ENCODE measurements at places on chromosomes 2 and 18.
A peak's percentile ranks its signal among the peaks of the same experiment; 100 is the strongest.

DNA sequence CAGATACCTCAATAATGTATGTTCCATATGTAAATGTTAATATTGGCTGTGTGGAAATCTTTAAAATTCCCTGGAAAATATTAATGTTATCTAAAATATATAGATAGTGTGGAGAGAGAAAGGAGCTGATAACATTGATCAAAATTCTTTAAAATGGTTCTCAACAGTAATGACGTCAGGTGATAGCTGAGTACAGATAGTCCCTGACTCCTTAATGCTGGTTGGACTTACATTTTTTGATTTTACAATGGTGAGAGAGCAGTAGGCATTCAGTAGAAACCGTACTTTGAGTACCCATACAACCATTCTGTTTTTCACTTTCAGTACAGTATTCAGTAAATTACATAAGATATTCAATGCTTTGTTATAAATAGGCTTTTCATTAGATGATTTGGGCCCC lies 146.6 kb downstream of the GALNT3 start:
- DNase-seq, result no peak

GRCh38 chr2:109486711-109487535 lies 126.8 kb downstream of the SEPTIN10 start:
- no peak for DNase-seq

- DNase-seq, result no peak
These were observed 119.7 kb downstream of the RDH14 start for GRCh38 chr2:18440777-18441176.

GRCh38 chr18:42588786-42589185 lies 526.7 kb downstream of the RIT2 start:
- no peak for DNase-seq

DNA sequence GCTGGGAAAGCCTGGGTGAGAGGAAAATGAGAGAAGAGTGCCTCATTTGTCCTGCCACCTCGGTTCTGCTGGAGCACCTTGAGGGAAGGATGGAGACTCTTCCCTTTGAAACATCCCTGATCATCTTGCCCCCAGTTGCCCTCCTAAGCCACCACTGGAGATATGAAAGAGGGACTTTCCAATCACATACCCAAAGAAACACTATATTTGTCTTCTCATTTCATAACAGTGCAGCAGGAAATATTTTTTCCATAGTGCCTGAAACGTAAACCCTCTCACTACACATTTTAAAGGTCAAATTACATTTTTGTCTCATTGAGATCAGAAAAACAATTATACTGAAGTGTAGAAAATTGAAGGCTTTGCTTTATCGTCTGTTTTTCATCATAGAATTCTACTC lies 63.3 kb downstream of the KCTD18 start:
- DNase-seq, result no peak

DNA sequence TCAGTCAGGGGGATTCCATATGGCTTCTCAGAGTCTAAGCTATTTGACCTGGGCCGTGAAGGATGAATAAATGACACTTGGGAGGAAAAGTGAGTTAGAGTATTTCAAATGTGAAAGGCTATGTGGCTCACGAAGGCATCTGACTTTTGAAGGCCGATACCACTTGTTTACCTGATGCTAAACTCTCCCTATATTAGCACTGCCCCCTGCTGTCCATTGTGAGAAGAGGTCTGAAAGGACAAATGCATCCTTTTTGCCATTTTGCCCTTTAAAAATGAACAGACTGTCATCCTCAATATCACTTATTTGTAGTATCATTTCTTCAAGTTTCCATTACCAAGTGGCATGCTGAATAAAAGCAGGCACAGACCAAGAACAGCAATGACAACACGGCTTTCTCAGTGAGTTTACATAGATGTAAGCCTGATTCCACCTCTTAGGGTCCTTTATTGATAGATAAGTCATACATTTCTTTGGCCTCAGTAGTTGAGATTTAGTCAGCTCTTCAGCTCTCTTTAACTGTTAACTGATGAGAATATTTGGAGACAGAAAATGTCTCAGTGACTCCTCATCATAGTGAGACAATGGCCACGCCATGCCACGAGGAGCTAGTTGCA lies 40.1 kb downstream of the DOCK10 start:
- peak; percentile 41 for DNase-seq

GRCh38 chr2:8289111-8289510 lies 392.7 kb upstream of the ID2 start:
- no peak for DNase-seq

DNA sequence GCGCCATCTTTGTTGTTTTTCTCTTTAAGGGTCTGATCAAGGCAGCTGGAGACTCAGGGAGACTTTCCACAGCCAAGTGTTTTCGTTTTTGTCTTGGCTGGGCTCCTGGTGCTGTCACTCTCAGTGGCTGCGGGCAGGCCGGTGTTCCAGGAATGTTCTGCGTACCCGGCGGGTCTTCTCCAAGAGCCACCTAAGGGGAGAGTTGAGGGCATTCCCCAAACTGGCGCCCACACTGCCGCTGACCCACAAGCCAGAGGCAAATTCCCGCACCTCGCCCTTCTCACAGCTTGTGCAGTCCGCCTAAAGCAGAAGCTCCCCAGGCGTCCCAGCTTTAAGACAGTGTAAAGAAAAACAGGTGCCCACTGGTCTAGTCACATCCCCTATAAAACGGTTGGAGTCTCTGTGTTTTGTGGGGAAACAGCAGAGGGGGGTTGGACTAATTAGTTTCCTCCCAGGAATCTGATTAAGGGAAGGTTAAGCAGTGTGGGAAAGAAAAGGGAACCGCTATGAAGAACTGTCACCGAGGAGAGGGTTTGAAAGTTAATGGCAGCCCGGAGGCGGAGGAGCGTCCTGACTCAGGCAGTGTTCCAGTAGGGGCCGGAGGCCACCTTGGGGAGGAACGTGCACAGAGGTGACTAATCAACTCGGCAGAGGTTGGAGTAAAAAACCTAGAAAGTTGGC lies 224.5 kb downstream of the SLC4A3 start:
- no peak for DNase-seq

DNA sequence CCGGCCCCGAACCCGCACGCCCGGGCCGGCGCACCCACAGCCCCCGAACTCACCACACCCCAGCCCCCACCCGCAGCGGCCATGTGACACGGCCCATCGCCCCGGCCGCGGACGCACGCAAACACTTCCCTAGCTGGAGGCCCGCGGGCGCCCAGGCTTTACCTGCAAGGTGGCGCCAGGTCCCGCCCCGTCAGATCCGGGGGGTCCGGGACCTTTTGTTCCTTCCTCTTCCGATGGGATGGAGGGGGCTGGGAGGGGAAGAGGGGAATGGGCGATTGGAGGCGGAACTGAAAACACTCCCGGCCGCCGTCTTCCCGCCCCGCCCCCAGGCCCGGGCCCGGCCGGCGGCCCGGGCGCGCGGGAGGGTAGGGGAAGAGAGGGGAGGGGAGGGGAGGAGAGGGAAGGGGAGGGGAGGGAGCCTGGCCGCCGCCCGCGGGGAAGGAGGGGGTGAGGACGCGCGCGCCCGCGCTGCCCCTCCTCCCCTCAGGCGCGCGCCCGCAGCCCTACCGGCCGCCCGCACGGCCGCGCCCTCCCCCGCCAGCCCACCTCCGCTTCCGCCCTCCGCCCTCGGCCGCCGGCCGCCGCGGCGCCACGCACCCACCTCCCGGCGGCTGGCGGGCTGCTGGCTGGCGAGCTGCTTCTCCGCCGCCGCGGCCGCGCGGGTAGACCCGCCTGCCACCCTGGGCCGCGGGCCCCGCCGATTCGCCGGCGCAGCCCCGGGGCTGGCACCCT lies at the start of gene SMAD2:
TSS of gene SMAD2 (minus strand) at position 461 of the 732 bp plus-strand sequence. CDS start 33,903 bp downstream, outside the sequence.
- DNase-seq, result peak; percentile 61

- DNase-seq, result no peak
These were observed 793.5 kb upstream of the SOX11 start for GRCh38 chr2:4898706-4899105.

GRCh38 chr2:18482666-18483065 lies 77.8 kb downstream of the RDH14 start:
- DNase-seq, result no peak

GRCh38 chr2:132668987-132669907 lies 758 bp downstream of the LYPD1 start:
- no peak for DNase-seq

- no peak for DNase-seq
These were observed 69.2 kb downstream of the HIBCH start for GRCh38 chr2:190250421-190250820.

DNA sequence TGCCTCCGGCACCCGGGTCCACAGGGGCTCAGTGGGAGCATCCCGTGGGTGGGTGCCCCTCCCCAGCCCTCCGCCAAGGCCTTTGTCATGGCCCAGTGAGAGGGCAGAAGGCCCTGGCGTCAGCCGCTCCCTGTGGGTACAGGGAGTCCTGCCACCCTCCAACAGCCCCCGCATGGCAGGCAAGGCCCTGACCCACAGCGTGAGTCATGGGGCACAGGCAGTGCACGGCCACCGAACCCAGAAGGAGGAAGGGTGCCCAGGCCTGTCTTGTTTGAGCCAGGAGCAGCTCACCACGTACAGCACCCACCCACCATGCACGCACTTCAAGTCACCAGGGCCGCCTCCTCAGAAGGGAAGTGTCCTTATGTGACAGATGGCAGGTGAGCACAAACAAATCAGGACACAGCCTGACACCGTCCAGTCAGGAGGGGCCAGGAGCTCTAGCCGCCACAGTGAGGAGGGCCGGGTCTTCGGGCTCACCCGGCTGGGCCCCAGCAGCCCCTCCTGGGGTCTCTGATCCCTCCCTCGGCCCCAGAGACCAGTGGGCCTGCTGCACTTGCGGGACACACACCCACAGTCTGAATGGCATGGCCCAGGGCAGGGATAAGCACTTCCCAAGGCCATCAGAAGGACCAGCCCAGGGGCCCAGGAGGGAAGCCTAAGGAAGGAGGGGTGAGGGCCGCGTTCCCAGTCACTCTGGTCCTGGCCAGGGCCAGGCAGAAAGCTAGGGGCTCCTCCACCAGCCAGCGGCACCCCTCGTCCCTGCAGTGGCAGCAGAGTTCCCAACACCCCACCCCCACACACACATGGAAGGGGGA lies 25.8 kb downstream of the BIN1 start:
- no peak for DNase-seq

- DNase-seq, result no peak
These were observed 17.1 kb upstream of the INO80C start for GRCh38 chr18:35514752-35515459.

GRCh38 chr2:121875585-121876185 lies 120.2 kb downstream of the TSN start:
- DNase-seq, result no peak

DNA sequence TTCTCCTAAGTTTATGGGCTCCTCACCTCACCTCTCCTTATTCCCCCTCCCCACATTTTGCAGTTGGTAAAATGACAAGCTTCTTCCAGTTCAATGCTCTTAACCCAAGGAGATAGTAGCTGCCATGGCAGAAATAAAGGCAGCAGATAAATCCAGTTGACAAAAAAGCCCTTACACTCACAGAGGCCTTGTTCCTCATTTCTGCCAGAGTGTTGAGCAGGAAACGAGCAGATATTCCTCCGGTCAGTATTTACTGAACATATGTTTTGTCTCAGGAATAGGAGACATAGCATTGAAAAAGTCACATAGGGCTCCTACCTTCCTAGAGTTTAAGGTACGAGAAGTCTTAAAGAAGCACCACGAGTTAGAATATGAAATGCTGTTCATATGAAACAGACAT lies 493.7 kb upstream of the TNP1 start:
- DNase-seq, result no peak

- DNase-seq, result no peak
These were observed 21.3 kb downstream of the ADAM23 start for GRCh38 chr2:206464597-206464996.

DNA sequence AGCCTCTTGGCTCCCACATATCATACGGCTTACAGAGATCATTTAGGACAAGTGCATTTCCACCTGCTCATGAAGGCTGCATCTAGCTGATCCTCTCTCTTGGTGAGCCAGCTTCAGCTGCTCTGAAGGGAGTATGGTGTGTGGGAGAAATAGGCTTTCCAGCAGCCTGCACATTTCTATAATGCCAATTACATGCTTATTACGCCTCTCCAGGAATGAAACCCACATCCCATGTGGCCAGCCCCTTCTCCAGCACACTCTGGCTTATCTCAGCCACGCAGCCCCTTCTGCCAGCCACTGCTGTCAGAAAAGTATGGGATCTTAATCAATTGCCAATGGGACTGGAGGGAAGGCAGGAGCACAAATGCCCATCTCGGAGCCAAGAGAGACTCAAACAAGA lies 117.5 kb downstream of the GALNT14 start:
- no peak for DNase-seq

GRCh38 chr18:41753826-41754225 lies 201.2 kb upstream of the PIK3C3 start:
- DNase-seq, result no peak

- no peak for DNase-seq
These were observed 1355.1 kb upstream of the CRIM1 start for GRCh38 chr2:35000453-35000852.

DNA sequence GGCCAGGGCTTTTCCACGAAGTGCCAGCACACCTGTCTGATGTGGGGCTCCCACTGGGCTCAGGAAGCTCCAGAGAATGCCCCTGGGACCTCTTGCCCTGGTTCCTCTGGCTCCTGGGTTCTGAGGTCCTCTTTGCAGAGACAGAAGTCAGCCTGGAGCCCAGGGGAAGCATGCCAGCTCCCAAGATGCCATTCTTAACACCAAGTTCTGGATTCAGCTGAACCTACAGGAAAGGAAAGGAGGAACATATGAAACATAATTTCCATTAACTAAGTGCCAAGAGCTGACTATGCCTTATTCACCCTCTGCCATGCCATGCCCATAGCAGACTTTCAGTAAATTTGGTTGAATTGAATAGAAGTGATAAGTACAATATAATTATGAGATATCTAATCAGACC lies 21.9 kb downstream of the FAM124B start:
- DNase-seq, result no peak

- DNase-seq, result no peak
These were observed 150.7 kb downstream of the THADA start for GRCh38 chr2:43444989-43445645.

Measured in stimulated activated CD8-positive, alpha-beta memory T cell treated with anti-CD3 and anti-CD28 coated beads, Interleukin-2, amount 100 ng/mL, for 1 hour (primary cell).